Amygdala (tissue), 56 donors: ENCODE measurements at places on chromosomes 11 and 22.

GRCh38 chr11:129896062-129896461 lies 684 bp upstream of the NFRKB start:
- no peak for DNase-seq

GRCh38 chr11:134033696-134034491 lies 35.0 kb upstream of the JAM3 start:
- peak; percentile 55 for DNase-seq

GRCh38 chr11:109946322-109946846 lies 146.8 kb upstream of the ZC3H12C start:
- peak; percentile 58 for DNase-seq

DNA sequence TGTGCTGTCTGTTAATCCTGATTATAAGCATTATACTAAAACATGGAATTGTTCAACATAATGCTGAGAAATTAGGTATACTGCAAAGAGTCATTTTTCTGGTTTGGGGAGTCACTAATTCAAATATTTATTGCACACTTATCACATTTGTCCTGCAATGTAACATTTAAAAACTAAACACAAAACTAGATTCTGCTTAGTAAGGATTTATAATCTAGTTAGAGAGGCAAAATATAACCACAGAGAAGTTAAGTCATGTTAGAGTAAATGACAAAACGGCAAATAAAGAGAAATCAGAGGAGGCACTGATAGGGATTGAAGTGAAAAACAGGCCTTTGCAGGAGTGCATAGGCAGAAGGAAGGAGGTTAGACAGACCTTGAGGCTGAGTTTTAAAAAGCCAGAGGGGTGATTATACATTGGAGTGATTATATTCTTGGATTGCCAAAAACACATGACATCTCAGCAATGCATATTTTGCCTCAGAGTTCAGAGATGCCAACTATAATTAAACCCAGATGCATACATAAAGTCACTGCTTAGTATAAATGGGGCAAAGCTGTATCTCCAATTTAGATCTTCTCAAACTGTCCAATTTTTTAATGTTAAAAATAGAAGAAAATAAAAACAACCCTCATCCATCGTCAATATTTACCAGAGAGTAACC lies 49.7 kb downstream of the CCDC34 start:
- no peak for DNase-seq

DNA sequence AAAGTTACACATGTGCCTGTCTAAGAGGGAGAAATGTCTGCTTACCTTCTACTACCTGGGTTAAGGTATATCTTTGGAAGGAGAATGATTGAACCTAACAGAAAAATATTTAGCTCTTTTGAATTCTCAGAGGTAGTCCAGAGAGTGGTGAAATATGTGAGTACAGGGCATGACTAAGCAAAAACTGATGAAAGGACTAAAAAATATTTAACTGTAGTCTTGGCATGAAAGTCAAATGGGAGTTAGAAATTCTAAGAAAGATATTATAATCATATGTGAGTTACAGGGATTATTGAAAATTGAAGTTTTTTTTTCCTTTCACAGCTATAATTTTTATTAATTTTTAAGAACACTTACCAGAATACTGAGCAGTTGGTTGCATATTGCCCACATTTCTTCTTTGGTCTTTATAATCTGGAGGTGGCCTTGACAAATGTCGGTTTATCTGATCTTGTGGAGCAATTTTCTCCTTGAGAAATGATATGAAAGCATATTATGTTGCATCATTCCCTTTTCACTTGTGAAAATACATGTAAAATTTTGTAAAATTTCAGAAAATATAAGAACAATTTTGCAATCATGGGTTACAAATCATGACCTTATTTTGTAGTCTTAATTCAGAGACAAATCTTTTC lies 61.4 kb upstream of the MTMR2 start:
- DNase-seq, result no peak

DNA sequence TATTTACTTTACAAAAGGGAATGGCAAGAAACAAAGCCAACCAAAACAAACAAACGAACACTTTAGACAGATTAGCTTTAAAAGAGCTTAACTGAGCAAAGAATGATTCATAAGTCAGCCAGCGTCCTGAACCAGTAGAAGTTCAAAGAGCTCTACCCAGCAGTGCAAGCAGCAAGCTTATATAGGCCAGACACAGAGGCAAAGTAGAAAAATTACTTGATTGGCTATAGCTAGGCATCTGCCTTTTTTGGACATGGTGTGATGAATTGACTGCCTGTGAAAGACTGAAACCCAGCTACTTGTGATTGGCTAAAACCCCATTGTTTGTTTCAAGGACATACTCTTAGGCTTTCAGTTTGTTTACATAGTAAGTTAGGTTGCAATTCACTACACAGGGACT lies 2120.0 kb upstream of the RAG2 start:
- DNase-seq, result no peak

DNA sequence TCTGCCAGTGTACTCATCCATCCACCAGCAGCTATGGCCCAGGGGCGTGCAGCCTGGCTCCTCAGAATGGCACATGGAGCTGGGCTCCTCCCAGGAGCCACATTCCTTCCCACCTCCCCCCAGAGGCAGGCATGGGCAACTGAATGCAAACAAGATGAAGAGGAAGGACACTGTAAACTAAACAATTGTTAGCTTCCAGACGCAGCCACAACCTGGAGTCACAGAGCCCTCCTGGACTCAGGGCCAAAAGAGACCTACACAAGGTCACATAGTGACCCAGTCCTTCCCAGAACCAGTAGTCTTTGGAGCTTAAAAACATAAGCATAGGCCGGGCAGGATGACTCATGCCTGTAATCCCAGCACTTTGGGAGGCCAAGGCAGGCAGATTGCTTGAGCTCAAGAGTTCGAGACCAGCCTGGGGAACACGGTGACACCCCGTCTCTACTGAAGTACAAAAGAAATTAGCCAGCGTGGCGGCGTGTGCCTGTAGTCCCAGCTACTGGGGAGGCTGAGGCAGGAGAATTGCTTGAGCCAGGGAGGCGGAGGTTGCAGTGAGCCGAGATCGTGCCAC lies 30.7 kb upstream of the CLDN5 start:
- no peak for DNase-seq

GRCh38 chr11:69666261-69666660 lies 8.9 kb downstream of the LTO1 start:
- DNase-seq, result no peak

GRCh38 chr22:17271711-17272451 lies 52.6 kb upstream of the ADA2 start:
- no peak for DNase-seq

DNA sequence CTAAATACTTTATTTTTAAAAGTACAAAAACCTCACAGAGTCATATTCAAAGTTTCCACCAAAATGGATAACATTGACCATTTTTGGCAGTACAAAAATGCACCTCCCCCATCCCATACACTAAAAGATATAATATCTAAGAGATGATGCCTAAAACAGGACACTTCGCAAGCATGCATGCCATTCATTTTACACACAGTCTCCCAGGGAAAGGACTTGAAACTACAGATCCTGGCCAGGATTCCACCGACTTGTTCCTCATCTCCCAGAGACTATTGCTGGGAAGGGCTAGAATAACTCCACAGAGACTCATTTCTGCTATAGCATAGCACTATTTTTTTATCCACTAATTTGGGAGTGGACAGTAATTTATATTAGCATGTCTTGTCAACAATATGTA lies 81.7 kb downstream of the MTNR1B start:
- DNase-seq, result no peak

- no peak for DNase-seq
These were observed 220.2 kb upstream of the SNX19 start for GRCh38 chr11:131136486-131136885.

DNA sequence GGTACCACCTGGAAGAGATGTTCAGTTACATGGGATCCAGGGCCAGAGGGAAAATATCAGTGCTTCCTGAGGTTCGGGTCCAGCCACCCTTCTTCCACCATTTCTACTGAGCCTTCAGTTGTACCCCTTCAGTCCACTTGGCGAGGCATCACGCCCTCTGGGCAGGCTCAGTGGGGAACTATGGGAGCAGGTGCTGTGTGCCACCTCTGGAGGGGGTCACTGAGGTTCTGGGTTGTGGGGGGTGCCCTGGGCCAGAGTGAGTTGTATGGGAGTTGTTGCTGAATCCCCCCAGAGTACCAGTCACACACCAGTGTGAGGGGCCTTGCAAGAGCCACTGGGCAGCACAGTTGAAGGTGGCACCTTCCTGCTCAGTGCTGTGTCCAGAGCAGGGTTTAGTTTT lies 2.7 kb upstream of the SREBF2 start:
- no peak for DNase-seq

- DNase-seq, result no peak
These were observed 127.5 kb downstream of the VPREB1 start for GRCh38 chr22:22372086-22372485.
